Muscle of arm (tissue), 14 donors: ENCODE measurements at places on chromosomes 2 and 18. TPM values are rescaled to one million over a fixed set of nuclear protein-coding genes. Genes with fewer than 3 reads are reported as not detected.

Gene DSC2
- 6.4 TPM for polyA plus RNA-seq

Gene TPGS2
- polyA plus RNA-seq: 45.1 TPM

Gene CHMP1B
- polyA plus RNA-seq: 21.9 TPM

Gene TUBB8B
- polyA plus RNA-seq: not detected

DNA sequence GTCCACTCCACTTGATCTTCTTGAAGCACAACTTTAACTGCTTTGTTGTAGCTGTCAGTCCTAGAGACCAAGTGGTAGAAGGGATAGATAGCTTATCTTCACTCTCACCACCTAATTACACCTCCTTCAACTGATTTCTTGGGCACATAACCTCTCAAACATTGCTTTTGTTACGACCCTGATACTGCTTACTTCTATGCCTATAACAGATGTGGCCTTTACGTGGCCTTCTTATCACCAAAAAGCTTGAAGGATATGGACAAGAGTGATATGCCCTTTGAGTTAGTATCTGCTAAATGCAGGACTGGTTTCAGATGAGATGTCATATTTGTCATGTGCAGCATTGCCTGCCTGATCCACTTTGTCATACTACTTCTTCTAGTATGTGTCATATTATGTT is 847.2 kb downstream of the TDRD15 start:
- DNase-seq: no peak

- no peak for DNase-seq
Measured at GRCh38 chr18:73646196-73646595, 501.4 kb downstream of the FBXO15 start.

GRCh38 chr2:4882421-4882820 is 809.8 kb upstream of the SOX11 start:
- no peak for DNase-seq

- DNase-seq: no peak
Measured at GRCh38 chr18:36302676-36303075, 5.2 kb downstream of the FHOD3 start.

DNA sequence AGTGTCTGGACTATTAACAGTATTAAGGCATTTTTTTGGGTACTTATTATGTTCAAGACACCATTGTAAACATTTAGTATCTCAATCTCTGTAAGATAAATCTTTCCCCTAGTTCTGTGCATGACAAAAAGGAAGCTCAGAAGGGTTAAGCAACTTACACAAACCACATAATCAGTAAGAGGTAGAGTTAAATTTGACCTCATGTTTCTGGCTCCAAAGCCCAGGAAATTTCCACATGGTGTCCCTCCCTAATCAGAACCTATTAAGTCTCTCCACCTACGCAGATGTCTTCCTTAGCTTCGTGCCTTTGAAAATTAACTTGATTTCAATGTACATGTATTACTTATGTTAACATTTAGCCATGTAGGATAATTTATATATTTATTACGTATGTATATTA is 2.0 kb downstream of the MFSD6 start:
- DNase-seq: no peak
